Stimulated activated CD4-positive, alpha-beta T cell treated with anti-CD3 and anti-CD28 coated beads, Interleukin-12 subunit alpha, Interleukin-12 subunit beta, amount 100 ng/mL, for 24 hours (primary cell): ENCODE measurements at places on chromosomes 2 and 18.

DNA sequence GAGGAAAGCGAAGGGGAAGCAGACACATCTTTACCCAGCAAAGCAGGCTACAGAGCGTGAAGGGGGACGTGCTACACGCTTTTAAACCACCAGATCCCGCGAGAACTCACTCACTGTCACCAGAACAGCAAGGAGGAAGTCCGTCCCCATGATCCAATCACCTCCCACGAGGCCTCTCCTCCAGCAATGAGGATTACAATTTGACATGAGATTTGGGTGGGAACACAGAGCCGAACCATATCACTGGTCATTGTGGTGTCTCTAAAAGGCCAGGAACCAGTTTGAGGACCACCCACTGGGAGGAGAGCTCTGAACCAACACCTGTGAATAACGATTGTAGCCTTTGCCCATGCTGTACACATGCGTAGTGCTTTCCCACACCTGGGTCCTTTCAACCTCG, 116.6 kb upstream of the FAM136A start:
- DNase-seq: no peak

DNA sequence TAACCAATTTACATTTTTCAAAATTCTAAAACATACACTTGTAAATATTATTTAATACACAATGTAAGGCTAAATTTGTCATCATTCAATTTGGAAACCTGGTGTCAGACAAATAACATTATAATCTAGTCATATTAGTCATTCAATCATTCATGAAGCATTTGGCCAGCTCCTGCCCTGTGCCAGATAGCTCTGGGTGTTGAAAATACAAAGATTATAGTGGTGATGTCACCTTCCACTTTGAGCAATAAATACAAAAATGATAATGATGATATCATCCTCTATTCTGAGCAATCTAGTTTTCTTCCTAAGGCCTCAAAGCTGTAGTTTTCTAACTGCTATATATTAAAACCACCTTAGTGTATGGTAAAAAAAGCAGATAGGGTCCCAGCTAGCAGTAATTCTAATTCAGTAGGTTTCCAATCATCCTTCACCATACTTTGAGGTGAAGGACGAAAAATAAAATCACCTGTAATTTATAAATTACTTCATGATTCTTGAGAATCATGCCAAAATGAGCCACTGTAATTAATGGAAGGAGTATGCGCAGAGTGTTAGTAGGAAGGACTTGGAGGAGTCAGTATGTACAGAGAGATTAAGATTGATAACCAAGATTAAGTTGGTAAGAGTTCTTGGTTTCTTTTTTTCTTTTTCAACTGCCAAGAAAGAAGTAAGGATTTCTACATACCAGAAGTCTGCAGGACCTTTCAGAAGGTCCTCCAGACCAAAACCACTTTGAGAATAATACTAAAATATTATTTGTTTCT, 23.2 kb downstream of the MEMO1 start:
- DNase-seq: no peak

DNA sequence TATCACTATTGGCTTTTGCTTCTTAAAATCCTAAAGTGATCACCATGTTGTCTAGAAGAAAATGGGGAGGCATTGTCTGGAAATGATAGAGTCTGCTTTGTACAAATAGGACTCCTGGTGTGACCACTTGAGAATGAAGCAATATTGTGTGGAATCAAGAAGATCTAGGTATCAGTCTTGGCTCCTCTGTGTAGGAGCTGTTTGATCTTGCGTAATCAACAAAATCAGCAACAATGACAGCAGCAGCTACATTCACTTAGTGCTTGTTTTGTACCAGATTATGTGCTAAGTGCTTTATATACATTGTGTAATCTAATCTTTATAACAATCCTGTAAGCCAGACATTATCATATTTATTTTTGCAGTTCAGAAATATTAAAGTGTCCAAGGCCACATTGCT, 17.8 kb downstream of the NCOA1 start:
- no peak for DNase-seq

- no peak for DNase-seq
Observed at GRCh38 chr18:75563150-75563549, 135.6 kb upstream of the SMIM21 start.

- no peak for DNase-seq
Observed at GRCh38 chr2:133489641-133490410, 78.4 kb downstream of the NCKAP5 start.

DNA sequence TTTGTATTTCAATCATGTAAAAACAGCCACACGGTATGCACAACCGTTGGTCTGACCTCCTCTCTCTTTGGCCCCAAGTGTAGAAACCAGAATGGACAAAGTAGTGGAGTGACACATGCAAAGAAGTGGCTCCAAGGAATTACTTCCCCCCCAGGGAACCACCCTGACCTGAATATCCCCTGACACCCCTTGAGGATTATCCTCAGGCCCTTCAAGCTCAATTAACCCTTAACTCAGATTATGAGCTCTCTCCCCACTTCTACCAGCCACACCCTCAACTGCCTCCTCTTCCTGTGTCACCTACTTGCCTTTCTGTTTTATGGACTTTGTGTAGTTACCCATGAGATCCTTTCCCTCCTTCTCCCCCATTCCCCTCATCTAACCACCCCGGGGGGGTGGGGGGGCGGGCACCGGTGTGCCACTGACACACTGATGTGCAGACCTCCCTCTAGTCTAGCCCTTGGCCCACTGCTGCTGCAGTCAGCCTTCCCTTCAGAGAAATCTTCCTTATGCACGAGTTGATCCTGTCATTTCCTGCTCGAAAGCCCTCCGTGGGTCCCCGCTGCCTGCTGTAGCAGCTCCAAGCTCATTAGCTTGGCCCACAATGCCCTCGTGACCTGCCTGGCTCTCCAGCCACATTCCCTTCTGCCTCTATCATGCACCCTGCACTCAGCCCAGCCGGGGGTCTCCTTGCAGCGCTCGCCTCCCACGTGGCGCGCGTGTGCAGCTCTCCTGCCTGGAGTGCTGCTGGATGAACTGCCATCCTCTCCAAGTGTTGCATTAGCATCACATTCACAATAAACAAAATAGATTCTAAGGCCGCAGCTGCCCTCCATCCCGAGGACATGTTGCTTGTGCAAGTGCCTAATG, 40.1 kb upstream of the TMEM177 start:
- no peak for DNase-seq

DNA sequence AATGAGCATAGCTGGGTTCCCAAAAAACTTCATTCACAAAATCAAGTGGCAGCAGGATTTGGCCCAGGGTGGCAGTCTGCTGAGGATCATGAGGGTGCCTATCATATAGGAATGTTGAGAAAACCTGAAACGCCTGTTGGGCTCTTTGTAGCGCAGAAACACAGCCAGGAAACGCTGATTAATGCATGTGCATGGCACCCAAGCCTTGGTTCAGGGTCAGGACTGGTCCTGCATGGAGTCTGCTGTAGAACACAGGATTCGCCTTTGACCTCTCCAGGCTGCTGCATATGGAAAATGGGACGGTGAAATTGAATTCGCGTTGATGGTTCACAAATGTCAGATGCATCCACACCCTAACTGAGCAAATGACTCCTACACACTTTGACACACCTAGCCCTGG, 227.9 kb upstream of the COPS8 start:
- no peak for DNase-seq

DNA sequence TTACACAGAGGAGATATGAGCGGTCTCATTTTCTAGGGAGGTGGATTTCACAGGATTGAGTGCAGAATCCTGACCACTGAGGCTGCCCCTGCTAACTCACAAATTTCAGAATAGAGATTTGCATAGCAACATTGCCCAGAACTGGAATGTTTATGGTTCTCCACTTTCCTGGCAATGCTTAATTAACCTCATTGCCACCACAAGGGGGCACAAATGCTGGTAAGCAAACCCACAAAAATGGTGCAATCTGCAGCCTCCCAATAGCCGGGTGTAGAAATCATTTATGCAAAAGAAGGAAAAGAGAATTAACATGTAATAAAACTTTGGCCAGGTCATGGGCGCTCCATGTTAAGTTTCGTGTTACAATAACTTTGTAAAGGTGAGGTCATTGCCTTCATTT, 112.4 kb downstream of the CYRIA start:
- DNase-seq: no peak

GRCh38 chr2:153004627-153005026, 286.2 kb downstream of the ARL6IP6 start:
- DNase-seq: no peak

DNA sequence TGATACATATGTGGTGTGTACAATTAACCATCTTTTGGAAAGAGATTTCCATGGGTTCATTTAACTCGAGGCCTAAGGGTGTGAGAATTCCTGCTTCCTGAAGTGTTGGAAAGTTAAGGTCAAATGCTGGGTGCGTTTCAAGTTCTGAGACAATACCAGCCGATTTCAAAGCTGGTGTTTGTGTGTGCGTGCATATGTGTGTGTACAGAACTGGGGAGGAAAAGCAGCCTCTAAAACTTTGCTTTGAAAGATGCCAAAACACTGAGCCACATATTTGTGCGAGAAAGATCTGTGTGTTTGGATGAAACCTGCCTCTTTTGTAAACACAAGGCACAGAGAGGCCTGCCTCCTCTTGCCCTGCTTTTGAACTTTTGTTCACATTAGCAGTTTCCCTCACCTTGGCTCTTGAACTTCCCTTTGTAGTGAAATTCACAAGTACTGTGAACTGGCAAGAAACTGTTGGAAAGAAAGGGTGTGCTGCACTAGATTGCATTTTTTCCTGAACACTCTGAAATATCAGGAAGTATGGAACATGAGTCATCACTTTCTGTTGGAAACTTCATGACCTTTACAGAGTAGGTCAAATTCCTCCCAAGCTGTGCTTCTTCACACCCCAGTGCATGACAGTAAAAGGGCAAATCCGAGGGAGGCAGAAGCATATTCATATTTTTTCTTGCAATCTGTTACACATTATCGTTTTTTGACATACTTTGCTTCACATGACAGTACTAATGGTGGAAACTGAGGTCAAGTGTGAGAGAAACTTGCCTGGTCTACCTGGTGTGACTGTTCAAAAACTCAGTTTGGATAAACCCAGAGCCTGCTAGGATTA, 20.0 kb upstream of the CAVIN2 start:
- DNase-seq: no peak

GRCh38 chr2:219254590-219255201, 978 bp upstream of the TUBA4A start:
- DNase-seq: no peak

DNA sequence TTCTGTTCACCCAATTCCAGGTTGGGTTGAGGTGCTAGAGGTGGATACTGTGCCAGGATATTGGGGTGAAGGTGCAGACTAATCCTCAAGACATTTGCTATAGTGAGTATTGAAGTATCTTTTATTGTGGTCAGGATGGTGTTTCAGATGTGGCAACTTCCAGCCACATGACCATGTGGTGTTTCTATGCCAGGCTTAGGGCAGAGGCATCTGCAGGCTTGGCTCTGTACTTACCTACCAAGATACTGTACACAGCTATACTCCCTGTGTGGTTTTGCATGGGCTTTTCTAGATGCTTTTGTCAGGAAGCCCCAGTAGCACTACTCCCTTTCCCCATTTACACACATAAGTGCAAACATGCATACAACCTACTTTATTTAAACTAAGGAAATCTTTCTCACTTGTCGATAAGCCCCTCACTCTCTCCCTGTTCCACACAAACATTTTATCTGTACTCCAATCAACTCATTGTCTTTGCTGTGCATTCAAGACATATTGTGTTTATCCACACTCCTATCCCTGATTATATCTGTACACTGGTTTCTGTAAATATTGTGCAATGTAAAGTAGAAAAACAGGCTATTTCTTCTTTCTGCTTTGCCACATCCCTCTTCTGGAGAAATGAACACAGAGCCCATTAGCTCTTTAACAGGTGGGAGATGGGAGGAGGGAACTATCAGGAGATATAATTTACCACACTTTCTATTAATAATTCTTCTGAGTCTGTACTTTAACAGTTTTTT, 12.3 kb downstream of the ARL6IP6 start:
- DNase-seq: no peak

GRCh38 chr2:55902971-55903370, 20.6 kb downstream of the EFEMP1 start:
- no peak for DNase-seq

DNA sequence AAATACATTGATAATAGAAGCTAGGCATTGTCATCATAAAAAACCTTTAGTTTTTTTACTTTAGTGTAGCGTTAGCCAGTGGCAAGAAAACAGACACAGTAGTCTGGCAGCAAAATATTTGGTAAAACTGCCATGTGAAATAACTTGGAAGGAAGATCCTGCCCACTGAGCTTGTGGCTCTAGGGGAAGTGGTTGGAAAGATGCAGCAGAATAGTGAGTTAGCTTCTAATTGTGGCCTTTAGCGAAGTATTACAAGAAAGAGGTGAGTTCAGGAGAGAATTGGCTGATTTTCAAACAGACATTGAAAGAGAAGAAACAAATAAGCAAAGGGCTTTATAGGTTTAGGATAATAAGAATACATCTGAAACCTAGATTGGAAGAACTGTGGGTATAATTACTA, 1887.8 kb upstream of the CELF4 start:
- no peak for DNase-seq

DNA sequence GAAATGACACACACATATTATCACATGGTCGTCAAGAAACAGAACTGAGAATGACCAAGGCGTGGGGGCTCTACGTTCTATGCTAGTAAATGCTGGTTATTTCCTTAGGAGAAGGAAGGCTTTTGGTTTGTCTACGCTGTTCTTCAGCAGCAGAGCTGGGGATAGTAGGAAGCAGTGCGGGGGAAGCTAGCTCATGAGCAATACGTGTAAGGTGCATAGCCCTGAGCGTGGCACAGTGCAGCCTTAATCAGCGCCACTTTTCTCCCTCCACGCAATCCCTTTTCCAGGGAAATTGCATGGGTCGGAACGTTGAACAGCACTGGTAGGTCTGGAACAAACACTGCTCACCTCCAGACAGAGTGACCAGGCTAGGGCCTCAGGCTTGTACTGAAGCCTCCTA, 199.6 kb upstream of the FBXO11 start:
- no peak for DNase-seq

- DNase-seq: no peak
Observed at GRCh38 chr2:184463102-184463865, 135.0 kb upstream of the ZNF804A start.
